Renal cortical epithelial cell (primary cell): ENCODE measurements at places on chromosomes 11 and 22. TPM values are rescaled to one million over a fixed set of nuclear protein-coding genes. Genes with fewer than 3 reads are reported as not detected.

The USH1C gene
- 3.2 and 5.9 TPM in 2 replicates for total RNA-seq

GRCh38 chr11:95432714-95433503, 201.9 kb upstream of the SESN3 start:
- no peak for DNase-seq

GRCh38 chr11:924406-925157, 1.1 kb upstream of the AP2A2 start:
- no peak for DNase-seq

The FXYD2 gene
- total RNA-seq, result 361 and 706 TPM in 2 replicates

GRCh38 chr11:128643661-128644317, 50.1 kb upstream of the FLI1 start:
- no peak for DNase-seq

The PRRG4 gene
- total RNA-seq, result 4.5 and 11.7 TPM in 2 replicates

The APOL2 gene
- 154 and 157 TPM in 2 replicates for total RNA-seq

- peak; percentile 80 for DNase-seq
Observed at GRCh38 chr22:25120761-25121212, 78.9 kb upstream of the CRYBB3 start.
